Activated naive CD4-positive, alpha-beta T cell treated with anti-CD3 and anti-CD28 coated beads, Interleukin-2, amount 10 ng/mL, durations not matched to agents 7 days and 5 days (primary cell): ENCODE measurements at places on chromosomes 11 and 22.

DNA sequence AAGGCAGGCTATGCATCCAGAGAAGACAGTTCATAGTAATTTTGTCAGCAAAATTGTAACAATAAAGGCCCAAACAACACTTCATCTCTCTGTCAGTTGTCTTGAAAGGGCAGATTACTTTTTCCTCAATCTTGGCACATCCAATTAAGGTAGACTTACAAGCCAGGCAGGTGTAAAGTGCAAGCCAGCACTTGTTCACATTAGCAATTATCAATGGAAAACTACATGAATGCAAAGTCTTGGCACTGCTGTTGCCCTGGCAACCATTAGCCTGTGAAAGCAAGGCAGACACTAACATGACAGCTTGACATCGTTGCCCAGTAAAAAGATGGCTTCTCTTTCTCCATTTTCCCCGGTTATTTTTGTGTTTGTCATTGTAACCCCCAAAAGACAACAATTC is 677.2 kb upstream of the TENM4 start:
- no peak overlapping the region for H3K4me3 ChIP-seq
- H3K27me3 ChIP-seq, result no peaks in the 10 kb centered on the region
- H3K36me3 ChIP-seq, result no peaks in the 10 kb centered on the region
- H3K4me1 ChIP-seq, result no peaks in the 10 kb centered on the region
- DNase-seq, result no peak

DNA sequence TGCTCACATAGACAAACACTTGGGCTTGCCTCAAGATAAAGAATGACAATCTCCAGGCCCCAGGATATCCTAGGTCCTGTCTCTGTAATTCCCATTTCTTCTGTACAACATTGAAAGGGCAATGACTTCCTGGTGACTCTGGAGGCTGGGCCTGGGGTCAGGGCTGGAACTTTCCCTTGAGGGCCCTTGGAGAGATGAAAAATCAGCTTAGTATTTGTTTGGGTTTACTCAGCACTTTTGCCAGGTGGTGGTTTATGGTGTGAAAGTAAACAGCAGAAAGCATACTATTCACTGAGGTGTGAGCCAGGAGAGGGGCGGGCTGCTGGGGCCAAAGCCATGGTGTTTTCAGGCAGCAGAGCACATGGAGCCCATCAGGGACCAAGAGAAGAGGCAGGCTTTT is 214.7 kb upstream of the NARS2 start:
- no peaks in the 10 kb centered on the region for H3K36me3 ChIP-seq
- H3K27ac ChIP-seq, result no peak overlapping the region
- H3K4me1 ChIP-seq, result no peaks in the 10 kb centered on the region
- DNase-seq, result no peak
- H3K4me3 ChIP-seq, result no peak overlapping the region

- peaks cover 9% of the 10 kb centered on the region for H3K4me1 ChIP-seq
- H3K36me3 ChIP-seq, result peaks cover 69% of the 10 kb centered on the region
- H3K27me3 ChIP-seq, result no peaks in the 10 kb centered on the region
- no peak overlapping the region for H3K4me3 ChIP-seq
- no peak overlapping the region for H3K27ac ChIP-seq
Measured at GRCh38 chr11:125667151-125667550, 13.5 kb downstream of the ACRV1 start.

- no peaks in the 10 kb centered on the region for H3K27me3 ChIP-seq
- DNase-seq, result no peak
- H3K4me1 ChIP-seq, result no peaks in the 10 kb centered on the region
- H3K4me3 ChIP-seq, result no peak overlapping the region
- H3K36me3 ChIP-seq, result peaks cover 13% of the 10 kb centered on the region
Measured at GRCh38 chr11:106101819-106102218, 24.4 kb downstream of the AASDHPPT start.

- no peak for DNase-seq
- H3K27me3 ChIP-seq, result peaks cover 9% of the 10 kb centered on the region
Measured at GRCh38 chr11:13923182-13923581, 39.3 kb upstream of the SPON1 start.

GRCh38 chr22:43616645-43617044 is 195.5 kb downstream of the EFCAB6 start:
- no peaks in the 10 kb centered on the region for H3K4me1 ChIP-seq
- H3K4me3 ChIP-seq, result no peak overlapping the region
- H3K36me3 ChIP-seq, result no peaks in the 10 kb centered on the region
- peaks cover 10% of the 10 kb centered on the region for H3K27me3 ChIP-seq
- DNase-seq, result no peak

DNA sequence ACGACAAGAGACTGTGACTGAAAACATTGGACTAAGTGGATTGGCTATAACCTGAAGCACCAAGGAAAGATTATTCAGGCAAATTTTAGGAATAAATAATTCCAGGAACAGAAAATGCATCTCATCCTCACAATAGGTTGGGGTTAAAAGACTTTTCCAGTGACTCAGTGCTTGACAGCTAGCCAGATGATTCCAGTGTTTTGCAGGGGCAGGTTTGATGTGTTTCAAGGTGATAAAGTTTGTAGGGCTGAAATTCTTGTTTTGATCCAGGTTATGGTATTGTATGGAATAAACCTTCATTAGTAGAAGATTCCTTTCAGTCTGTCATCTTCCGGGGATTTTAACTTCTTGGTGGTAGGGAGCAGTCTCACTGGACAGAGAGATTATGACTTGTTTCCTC is 2.3 kb downstream of the EXT2 start:
- H3K4me3 ChIP-seq, result no peak overlapping the region
- H3K27ac ChIP-seq, result no peak overlapping the region
- H3K27me3 ChIP-seq, result no peaks in the 10 kb centered on the region
- peaks cover 5% of the 10 kb centered on the region for H3K36me3 ChIP-seq

DNA sequence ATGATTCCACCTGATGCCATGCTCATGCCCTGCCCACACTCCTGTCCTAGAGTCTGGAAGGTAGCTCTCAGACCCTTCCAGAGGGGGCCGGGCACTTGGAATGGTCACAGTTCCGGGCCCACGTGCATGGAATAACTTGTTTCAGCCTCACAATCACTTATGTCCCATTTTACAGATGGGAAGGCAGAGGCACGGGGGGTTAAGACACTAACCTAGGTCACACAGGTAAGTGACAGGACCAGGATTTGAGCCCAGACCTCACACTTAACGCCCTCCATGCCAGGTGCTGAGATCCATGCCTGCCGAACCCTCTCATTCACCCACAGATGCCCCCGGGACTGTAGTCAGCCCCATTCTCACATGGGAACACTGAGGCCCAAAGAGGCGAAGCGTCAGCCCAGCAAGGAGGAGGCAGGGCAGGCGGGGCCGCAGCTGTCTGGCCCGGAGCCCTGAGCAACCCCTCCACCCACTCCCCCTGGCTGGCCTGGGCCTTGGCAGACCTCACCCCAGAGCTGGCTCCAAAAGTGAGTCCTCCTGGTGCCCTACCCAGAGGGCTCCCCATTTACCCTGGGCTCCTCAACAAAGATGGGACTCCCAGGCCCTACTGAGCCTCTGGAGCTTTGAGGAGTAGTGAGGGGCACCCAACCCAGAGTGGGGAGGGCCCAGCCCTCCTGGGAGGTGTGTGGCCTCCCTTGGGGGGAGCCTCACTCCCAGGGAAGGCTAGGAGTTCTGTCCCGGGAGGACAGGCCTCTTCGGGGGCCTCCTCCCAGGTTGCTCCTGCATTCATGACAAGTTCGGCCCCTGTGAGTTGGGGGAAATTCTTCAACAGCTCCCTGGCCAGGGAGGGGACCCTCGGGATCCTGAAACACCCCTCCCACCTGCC is 2.4 kb upstream of the ALDH3B1 start:
- H3K27me3 ChIP-seq, result peaks cover 28% of the 10 kb centered on the region
- H3K4me3 ChIP-seq, result no peak overlapping the region
- DNase-seq, result no peak
- no peak overlapping the region for H3K27ac ChIP-seq
- H3K36me3 ChIP-seq, result no peaks in the 10 kb centered on the region

- no peak for DNase-seq
- peaks cover 17% of the 10 kb centered on the region for H3K4me1 ChIP-seq
- H3K27ac ChIP-seq, result no peak overlapping the region
- no peaks in the 10 kb centered on the region for H3K36me3 ChIP-seq
- peaks cover 39% of the 10 kb centered on the region for H3K27me3 ChIP-seq
Measured at GRCh38 chr11:27696115-27696514, 4.1 kb downstream of the BDNF start.

GRCh38 chr11:115933564-115933963 is 429.3 kb upstream of the CADM1 start:
- no peak for DNase-seq
- H3K27me3 ChIP-seq, result no peaks in the 10 kb centered on the region
- no peak overlapping the region for H3K27ac ChIP-seq
- no peaks in the 10 kb centered on the region for H3K36me3 ChIP-seq
- H3K4me3 ChIP-seq, result no peak overlapping the region

DNA sequence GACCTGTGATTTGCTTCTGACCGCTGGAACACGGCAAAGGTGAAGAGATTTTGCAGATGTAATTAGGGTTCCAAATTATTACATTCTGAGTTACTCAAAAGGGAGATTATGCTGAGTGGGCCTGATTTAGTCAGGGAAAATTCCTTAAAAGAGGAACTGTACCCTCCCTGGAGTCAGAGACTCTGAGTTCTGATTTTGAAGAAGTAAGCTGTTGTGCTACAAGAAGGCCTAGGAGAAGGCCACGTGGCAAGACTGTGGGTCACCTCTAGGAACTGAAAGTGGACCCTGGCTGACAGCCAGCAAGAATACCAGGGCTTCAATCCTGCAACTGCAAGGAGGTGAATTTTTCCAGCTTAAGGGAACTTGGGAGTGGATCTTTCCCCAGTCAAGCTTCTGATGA is 45.3 kb downstream of the CHRDL2 start:
- H3K4me3 ChIP-seq, result no peak overlapping the region
- no peak for DNase-seq
- peaks cover 2% of the 10 kb centered on the region for H3K4me1 ChIP-seq
- H3K36me3 ChIP-seq, result no peaks in the 10 kb centered on the region

- H3K4me1 ChIP-seq, result peaks cover 36% of the 10 kb centered on the region
- peaks cover 85% of the 10 kb centered on the region for H3K27me3 ChIP-seq
- peaks cover 5% of the 10 kb centered on the region for H3K36me3 ChIP-seq
- H3K27ac ChIP-seq, result no peak within 1 kb of the TSS
Measured at GRCh38 chr11:123195188-123196059, at the start of gene CLMP. TSS of gene CLMP (minus strand) at chr11:123195248. CDS start at chr11:123194940, 308 bp downstream.

DNA sequence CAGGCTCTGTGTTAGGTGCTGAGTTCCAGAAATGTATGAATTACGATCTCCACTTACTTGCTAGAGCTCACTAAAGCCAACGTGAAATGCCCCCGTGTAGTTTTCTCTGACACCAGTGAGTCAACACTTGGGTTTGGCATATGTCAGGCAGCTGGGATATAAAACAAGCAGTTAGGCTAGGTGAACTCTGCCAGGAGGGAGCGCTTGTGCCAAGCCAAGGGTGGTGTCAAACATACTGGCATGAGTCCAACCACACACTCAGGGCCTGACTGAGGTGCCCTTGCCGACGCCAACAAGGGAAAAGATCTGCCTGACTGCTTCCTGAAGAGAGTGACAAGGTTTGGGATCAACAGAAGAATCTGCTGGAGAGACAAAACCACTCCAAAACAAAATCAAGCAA is 167.8 kb upstream of the NARS2 start:
- H3K27ac ChIP-seq, result no peak overlapping the region
- no peak for DNase-seq
- H3K4me3 ChIP-seq, result no peak overlapping the region
- no peaks in the 10 kb centered on the region for H3K36me3 ChIP-seq
- H3K27me3 ChIP-seq, result no peaks in the 10 kb centered on the region
- no peaks in the 10 kb centered on the region for H3K4me1 ChIP-seq

GRCh38 chr11:121445071-121445768 is 6.9 kb upstream of the SORL1 start:
- no peak for DNase-seq
- peak overlapping the region; percentile 87 for H3K27ac ChIP-seq
- H3K4me3 ChIP-seq, result peak overlapping the region; percentile 56
- H3K36me3 ChIP-seq, result peaks cover 63% of the 10 kb centered on the region
- H3K27me3 ChIP-seq, result no peaks in the 10 kb centered on the region

DNA sequence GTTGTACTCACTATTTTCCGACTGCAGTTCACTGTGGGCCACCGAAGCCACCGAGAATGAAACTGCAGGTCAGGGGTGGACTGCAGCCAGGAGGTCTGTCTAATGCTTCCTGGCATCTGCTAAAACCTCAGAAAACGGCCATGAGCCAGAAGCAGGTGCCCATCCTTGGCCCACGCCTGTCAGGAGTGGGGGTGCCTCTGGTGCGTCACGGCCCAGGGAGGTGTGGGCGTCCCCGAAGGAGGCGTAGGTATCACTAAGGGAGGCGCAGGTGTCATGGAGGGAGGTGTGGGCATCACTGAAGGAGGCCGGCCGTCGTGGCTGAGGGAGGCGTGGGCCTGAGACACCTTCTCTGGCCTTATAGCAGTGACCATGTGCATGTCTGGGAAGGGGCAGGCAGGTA is 456.2 kb downstream of the TBC1D22A start:
- no peak overlapping the region for H3K27ac ChIP-seq
- no peak overlapping the region for H3K4me3 ChIP-seq
- H3K36me3 ChIP-seq, result no peaks in the 10 kb centered on the region
- no peak for DNase-seq
- H3K4me1 ChIP-seq, result no peaks in the 10 kb centered on the region

DNA sequence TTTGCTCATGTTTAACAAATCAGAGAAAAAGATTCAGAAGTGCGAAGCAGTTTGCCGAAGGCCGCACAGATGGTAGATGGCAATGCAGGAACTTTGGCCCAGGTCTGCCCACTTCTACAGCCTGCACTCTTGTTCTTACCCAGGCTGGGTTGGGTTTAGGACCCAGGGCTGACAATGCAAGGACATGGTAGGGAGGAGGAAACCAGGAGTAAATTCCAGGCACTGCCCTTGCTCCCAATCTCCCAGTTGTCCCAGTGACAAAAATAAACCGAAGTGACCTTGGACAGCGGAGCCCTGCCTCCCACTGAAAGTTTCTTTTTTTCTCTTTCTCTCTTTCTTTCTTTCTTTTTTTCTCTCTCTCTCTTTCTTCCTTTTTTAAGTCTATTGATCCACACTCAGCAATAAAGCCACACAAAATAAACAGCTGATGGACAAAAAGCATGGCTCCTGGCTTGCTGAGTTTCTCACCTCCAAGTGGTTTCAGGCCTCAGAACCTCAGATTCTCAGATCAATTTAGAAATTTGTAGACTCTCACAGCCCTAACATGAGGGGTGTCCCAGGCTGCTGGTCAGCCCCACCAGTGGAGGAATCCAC is 33.5 kb upstream of the FCHSD2 start:
- H3K36me3 ChIP-seq, result no peaks in the 10 kb centered on the region
- peaks cover 33% of the 10 kb centered on the region for H3K4me1 ChIP-seq
- H3K27me3 ChIP-seq, result peaks cover 33% of the 10 kb centered on the region
- no peak for DNase-seq
